ENCODE measurements at places on chromosomes 3 and 15. TPM values are rescaled to one million over a fixed set of nuclear protein-coding genes. Genes with fewer than 3 reads are reported as not detected.

The CCR4 gene
- total RNA-seq, result not detected

The LYZL4 gene
- not detected for total RNA-seq

The P2RY14 gene
- 2.9 TPM for total RNA-seq

The CCDC13 gene
- 0.41 TPM for total RNA-seq

The DPPA2 gene
- not detected for total RNA-seq

GRCh38 chr3:138367911-138368310, 19.5 kb downstream of the MRAS start:
- peak; percentile 59 for DNase-seq

The CLEC3B gene
- 80.8 TPM for total RNA-seq

Data from left ventricle myocardium inferior (tissue), 1 donor.